SW 1271 (cell line): ENCODE measurements at places on chromosomes 11 and 22.

GRCh38 chr11:36532941-36533601, 23.0 kb upstream of the TRAF6 start:
- DNase-seq, result no peak

DNA sequence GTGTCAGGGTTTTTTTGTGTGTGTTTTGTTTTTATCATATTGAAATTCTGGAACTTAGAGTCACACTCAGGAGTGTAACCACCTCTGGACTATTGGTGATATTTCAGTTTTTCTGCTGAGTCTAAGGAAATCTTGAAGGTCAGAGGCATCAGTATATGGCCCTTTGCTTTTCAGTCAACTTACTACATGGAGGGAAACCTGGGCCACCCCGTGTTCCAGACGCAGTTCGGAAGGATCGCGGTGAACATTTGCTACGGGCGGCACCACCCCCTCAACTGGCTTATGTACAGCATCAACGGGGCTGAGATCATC, 19.9 kb downstream of the UPB1 start:
- no peak for DNase-seq

DNA sequence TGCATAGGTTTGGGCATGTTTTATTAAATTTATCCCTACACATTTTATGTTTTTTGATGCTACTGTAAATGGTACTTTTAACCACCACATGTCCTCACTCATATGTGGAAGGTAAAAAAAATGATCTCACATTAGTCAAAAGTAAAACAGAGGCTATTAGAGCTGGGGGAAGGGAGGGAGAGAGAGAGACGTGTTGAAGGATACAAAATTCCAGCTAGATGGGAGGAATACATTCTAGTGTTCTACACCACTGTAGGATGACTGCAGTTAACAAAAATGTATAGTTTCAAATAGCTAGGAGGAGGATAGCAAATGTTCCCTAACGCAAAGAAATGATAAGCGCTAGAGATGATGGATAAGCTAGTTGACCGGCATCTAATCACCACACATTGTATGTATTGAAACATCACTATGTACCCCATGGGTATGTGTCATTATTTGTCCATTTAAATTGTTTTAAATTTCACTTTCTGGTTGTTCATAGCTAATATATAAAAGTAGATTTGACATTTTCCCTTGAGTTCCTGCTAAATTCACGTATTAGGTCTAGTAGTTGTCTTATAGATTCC, 9.9 kb upstream of the GNB1L start:
- no peak for DNase-seq

DNA sequence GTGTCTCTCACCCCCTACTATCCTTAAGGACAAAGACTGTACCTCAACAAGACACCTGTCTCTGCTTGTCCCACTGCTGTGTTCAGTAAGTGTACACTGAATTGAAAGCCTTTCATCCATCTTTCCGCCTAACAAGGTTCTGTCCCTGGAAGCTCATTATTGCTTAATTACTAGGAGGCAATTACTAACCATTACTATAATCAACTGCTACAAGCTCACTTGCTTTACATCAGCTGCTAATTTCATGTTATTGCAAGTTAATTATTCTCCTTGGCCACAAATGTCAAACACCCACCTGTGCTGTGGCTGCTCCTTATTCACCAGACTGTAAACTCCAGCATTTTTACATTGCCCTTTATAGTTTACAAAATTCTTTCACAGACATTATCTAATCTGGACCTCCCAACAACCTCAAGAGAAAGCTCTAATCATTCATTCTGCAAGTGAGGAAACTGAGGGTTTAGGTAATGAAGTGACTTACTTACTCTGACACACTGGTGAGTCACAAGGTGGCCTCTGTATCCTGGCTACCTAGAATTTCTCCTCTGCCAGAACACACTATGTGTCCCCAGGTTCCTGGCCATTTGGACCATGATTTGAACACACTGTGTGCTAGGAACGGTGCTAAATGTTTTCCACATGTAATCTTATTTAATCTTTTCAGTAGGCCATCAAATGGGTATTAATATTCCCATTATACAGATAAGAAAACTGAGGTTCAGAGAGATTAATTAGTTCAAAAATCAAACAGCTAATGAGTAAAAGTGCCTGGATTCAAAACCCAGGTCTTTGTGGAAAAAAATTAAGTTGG, 66.7 kb downstream of the RAB30 start:
- DNase-seq, result no peak

DNA sequence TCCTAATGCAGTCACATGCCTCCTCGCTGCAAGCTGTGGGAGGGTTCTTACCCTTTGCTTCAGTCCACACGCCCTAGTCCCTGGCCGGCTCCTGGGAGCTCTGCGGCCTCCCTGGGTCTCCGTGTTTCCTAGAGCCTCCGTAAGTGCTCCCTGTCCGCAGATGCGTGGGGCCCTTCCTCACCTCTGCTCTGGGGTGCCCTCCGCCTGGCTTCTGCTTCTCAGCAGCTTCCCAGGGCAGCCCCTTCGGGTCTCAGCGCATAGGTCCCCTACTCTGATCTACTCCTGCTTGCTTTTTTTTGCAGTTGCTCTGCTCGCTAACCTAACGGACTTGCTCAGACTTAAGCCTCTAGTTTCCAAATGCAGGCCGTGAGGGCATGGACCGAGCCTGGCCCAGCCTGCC, 22.4 kb downstream of the CAPN1 start:
- DNase-seq, result no peak
